ENCODE measurements at places on chromosomes 16 and 17. TPM values are rescaled to one million over a fixed set of nuclear protein-coding genes. Genes with fewer than 3 reads are reported as not detected.
A peak's percentile ranks its signal among the peaks of the same experiment; 100 is the strongest.

Gene FKBP10
- total RNA-seq = not detected

DNA sequence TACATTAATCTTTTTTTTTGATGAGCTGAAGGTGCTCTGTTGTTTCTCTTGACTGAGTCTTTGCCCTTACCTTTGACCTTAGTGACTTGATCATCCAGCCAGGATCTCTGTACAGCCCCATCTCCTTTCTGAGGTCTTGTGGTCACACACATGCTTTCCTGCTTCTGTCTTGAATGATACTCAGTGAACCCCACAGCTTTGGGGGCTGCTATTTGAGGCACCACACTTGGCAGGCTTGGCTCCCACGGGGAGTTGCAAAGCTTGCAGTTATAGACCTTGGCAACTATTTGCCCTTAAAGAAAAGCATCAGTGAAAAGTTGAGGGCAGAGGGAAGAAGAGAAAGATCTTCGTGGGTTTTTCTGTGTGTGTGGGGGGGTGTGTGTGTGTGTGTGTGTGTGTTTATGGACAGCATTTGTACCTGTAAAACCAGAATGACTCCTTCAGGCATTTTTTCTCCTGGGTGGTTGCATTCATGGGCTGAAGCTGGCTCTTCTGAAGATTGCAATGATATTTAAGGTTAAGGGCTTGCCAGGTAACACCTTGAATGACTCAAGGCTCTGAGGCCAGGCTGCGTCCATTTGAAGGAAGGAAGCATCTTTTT is 101.6 kb downstream of the MSI2 start:
- no peak for DNase-seq

GRCh38 chr17:59804901-59805465 is 87.8 kb downstream of the TUBD1 start:
- no peak for DNase-seq

Gene AARS1
- 10.3 TPM for total RNA-seq

DNA sequence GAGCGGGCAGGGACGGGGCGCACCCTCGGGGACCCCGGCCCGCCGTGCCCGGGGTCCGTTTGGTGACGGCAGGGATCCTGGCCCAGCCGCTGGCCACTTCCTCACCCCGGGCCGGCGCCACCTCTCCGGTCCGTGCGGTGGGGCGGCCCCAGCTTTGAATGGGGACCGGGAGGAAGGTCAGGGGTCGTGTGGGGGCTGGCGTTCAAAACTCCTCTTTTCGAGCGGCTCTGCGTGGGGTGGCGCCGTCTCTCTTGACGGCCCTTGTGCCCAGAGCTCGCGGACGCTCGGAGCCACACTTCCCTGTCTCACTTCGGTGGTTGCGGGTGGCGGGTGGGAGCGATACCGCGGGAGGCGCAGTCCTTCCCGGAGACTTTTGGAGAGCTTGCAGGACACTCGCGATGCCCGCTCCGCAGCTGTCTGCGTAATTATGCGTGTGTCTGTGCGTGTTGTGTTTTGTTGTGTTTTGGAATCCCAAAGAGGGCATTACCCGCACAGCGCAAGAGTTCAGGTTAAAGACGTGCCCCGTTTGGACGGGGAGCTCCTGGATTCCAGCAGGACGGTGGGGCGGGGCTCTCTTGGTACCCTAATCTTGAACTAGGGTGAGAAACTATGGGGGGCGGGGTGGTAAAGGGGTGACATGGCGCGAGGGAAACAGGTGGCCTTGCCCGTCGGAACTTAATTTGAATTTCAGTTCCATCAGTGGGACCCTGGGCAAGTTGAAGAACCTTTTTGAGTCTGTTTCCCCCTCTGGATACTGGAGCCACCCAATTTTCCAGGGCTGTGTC is 637 bp downstream of the PLCG2 start:
- no peak for DNase-seq

- DNase-seq = peak; percentile 36
Measured at GRCh38 chr17:75518201-75518600, 1.9 kb downstream of the TSEN54 start.

- DNase-seq = no peak
Measured at GRCh38 chr16:35187665-35188225, 1728.3 kb downstream of the TP53TG3F start.

DNA sequence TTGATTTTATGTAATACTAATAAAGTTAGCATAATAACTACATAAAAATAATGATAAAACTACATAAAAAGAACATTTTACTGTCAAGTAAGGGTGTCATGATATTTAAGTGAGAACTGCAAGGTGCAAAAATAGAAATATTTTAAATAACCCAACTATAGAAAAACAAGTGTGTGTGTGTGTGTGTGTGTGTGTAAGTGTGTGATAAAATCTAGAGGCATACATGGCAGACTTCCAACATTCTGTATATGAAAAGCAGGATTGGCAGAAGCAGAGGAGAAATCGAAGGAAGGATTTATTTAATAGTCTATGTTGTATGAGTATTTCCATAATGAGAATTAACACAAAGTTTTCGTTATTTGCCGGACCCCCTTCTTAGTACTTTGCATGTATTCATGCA is 334.1 kb downstream of the KCNJ2 start:
- DNase-seq = no peak

Gene HAS3
- total RNA-seq = 3.2 TPM

Gene NPW
- total RNA-seq = 0.80 TPM

DNA sequence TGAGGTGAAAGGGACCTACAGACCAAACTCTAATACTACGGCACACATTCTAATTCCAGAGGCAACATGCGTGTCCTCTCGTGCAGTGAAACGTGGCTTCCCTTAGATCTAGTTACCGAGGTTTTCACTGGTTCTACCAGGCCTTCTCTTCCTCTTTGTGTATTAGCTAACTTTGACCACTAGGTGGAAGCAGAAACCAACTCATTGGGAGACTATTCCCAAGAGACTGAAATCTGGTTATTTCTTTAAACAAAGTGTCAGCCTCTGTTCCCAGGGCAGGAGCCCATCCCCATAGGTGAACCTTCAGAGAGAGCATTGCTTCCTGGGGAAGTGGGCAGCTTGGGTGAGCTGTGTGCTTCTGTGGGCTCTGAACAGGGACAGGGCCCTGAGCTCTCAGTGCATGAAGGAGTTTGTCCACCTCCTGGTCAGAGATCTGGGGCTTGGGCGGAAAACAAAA is 19.7 kb upstream of the RCVRN start:
- no peak for DNase-seq

Gene NLGN2
- 8.4 TPM for total RNA-seq

DNA sequence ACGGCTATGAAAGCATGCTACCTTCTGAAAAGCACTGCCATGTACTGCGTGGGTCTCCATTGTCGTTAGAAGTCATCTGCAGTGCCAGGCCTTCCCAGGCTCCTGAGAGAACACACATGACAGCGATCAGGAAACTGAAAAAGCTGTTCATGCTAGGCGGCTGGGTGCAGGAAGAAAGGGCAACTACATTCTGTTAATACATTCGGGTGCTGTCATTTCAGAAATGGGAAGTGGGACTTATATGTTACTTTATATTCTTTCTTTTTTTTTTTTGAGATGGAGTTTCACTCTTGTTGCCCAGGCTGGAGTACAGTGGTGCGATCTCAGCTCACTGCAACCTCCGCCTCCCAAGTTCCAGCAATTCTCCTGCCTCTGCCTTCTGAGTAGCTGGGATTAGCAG is 19.9 kb downstream of the CFAP20 start:
- DNase-seq = no peak

GRCh38 chr17:81160747-81161453 is 4.4 kb upstream of the PVALEF start:
- no peak for DNase-seq

- no peak for DNase-seq
Measured at GRCh38 chr17:68394608-68395331, 62.5 kb downstream of the WIPI1 start.

DNA sequence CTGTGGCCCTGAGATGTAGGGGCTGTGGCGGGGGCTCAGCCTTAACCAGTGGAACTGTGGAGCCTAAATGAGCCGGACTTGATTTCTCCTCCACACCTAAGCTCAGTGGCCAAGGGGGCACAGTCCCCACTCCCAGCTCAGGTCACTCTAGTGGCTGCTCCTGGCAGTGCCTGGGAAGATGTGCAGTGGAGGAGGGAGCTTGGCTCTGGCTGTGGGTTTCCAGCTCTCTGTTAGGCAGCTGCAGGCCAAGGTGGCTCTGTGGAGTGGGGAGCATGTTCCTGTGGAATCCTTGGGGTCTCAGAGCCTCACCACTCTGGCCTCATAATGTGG is 76.3 kb downstream of the AMFR start:
- no peak for DNase-seq

Gene TEX2
- total RNA-seq = 8.6 TPM

Gene KCNJ18
- total RNA-seq = not detected

DNA sequence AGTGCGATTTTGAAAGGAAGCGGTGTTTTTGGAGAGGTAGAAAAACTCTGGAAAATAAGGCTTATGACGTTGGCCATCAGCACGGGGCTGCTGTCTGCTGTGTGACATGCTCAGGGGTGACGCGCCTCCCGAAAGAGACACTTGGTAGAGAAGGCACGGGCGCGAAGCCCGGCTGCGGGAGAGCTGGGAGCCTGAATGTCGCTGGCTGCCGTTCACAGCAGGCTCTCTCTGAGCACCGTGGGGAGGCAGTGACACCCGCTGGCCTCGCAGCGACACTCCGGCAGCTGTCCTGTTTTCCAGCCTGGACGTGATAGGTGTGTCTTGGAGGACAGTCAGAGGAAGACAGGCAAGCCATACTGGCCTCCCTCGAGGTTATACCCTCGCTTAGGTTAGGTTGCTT is 759.1 kb upstream of the RBFOX1 start:
- no peak for DNase-seq

Gene CD300LB
- total RNA-seq = 0.36 TPM

DNA sequence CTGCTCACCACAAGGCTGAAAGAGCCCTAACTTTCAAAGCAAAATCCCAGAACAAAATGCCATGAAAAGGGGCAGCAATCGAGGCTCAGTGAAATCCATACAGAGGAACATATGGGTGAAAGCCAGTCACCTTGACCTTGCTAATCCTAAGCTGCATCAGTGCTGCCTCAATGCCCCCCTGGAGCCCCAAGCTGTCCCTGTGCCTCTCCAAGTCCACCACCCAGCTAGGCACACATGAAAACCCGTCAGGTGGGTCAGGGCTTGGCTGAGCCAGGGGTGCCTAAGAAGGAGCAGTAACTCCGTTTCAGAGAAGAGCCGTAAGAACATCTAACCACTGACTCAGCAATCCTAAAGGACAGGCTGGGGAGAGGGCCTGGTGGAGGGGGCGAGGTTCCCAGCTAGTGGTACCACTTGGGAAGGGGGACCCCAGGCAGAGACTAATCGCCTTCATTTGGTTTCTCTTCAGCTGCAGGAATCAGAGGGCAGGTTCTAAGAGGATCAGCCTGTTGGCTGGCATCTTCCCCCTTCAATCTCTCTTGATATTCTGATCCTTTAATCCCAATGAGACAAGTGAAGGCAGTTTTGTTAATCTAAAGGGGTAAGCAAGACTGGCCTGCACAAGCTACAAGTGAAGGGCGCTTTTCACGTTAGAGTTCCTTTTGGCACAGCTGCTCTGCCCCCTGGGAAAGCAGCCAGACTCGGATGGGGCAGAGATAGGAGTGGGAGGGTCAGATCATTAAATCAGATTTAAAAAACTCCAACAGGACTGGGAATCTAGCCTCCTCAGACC is 7.6 kb downstream of the PITPNA start:
- no peak for DNase-seq

Gene RHBDL3
- 0.08 TPM for total RNA-seq

DNA sequence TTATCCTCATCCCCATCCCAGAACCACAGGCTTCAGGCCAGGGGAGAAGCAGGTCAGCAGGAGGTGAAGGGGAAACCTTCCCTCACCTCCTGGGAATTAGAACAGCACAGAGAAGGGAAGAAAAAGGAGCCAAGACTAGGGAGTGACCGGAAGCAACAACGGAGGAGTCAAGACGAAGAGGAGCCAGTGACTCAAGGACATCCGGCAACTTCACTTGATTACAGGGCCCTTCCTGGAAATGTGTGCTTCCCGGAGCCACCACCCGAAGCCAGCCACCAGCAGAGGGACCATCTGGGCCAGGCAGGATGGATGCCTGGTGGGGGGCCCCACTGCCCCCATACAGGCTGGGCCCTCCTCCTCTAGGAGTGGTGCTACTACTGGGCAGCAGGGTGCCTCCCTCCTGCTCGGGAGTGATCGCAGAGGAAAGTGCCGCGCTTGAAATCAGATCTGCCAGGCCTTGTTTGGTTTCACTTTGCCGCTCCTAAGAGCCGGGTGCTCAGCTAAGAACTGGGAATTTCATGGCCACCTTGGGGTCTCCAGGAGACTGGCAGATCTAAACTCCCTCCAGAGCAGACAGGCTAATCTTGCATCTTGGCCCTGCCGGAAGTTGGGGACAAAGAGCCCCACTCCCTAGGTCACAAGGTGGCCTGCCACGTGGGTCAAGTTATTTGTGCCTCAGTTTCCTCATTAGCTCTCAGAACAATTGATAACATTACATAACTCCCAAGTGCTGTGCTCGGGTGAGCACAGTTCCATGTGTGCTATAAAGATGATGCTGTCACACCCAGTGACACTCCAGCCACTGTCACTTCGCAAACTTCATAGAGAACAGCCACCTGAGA is 6.6 kb downstream of the CDC42EP4 start:
- no peak for DNase-seq

GRCh38 chr16:82755570-82756282 is 129.0 kb downstream of the CDH13 start:
- DNase-seq = no peak

GRCh38 chr17:70239391-70239826 is 70.1 kb downstream of the KCNJ2 start:
- DNase-seq = no peak

- DNase-seq = no peak
Measured at GRCh38 chr16:53605356-53605755, 98.3 kb downstream of the RPGRIP1L start.

DNA sequence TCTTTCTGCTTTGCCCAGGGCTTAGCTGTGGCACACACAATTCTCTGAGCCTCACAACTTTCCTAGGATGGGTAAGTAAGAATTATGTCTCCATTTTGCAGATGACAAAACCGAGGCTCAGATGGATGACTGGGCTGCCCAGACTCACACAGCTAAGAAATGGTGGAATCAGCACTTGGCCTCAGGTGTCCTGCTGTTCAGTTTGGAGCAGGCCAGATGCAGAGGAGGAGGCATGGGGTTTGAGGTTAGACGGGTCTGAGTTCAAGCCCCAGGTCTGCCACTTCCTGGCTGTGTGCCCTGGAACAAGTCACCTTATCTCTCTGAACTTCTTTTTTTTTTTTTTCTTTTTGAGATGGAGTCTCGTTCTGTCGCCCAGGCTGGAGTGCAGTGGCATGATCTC is 1.7 kb upstream of the MEOX1 start:
- no peak for DNase-seq

Gene PRCD
- total RNA-seq = not detected

Gene MFSD6L
- not detected for total RNA-seq

- DNase-seq = no peak
Measured at GRCh38 chr16:1929105-1929504, 10.9 kb upstream of the HS3ST6 start.

GRCh38 chr17:78806451-78806850 is 24.4 kb upstream of the CYTH1 start:
- no peak for DNase-seq

DNA sequence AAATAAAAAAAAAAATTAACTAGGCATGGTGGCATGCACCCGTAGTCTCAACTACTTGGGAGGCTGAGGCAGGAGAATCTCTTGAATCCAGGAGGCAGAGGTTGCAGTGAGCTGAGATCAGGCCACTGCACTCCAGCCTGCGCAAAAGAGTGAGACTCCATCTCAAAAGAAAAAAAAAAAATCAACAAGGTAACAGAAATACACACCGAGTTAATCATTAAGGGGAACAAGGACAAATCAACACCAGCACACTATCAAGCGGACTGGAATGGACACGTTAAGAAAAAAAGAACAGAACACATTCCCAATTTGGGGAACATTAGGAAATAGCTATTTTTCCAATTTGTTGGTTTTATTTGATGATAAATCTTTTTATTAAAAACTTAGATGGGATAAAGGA is 28.4 kb upstream of the GLG1 start:
- DNase-seq = no peak

Data from CD4-positive, alpha-beta T cell (primary cell).